ENCODE measurements at places on chromosomes 6 and 20.

DNA sequence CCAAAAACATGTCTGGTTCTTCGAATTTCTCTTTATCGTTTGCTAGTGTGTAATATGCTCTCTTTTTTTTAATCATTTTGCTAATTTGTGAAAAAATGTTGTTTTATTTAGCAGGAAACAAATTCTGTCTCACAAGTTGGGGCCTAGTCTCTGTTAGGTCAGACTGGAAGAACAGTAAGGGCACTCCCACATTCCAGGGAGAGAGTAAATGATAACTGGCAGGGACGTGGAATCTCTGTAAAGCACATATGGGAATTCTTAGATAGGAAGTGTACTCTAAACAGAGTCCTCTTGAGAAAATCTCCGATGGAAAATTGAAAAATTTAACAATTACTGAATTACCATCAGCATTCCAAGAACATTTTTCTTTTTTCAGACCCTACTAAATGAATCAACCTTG is 16.4 kb upstream of the CCDC28A start:
- no peak for DNase-seq

GRCh38 chr6:12288914-12289313 is 1.2 kb upstream of the EDN1 start:
- no peak for DNase-seq

DNA sequence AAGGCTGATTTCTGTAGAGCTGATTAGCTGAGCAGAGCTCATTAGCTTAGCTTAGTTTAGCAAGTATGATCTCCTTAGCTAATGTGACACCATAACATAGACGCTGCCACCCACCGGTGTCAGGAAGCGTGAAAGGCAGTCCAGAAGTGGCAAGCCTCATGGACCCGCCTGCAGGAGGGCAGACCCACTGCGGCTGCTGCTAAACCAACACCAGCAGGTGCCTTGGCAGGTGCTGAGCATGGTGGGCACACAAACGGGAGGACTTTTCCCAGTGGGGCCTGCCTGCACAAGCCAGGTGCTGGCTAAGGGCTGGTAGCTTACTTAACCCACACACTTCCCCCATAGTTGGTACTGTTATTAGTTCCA is 22.7 kb downstream of the ZDHHC14 start:
- no peak for DNase-seq

DNA sequence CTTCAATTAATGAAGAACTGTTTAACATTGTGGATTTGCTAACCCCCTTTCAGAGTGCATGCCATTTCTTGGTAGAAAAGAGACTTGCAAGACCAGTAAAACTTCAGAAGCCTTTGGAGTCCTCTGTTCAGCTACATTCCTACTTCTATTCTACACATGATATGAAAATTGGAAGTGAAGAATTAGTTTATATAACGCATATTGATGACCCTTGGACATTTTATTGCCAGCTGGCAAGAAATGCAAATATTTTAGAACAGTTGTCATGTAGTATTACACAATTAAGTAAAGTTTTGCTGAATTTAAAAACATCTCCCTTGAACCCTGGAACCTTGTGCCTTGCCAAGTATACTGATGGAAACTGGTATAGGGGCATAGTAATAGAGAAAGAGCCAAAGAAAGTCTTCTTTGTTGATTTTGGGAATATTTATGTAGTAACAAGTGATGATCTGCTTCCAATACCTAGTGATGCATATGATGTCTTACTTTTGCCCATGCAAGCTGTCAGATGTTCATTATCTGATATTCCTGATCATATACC is 3.3 kb downstream of the TDRD6 start:
- DNase-seq = no peak

GRCh38 chr20:47768016-47768824 is 17.1 kb downstream of the SULF2 start:
- no peak for DNase-seq

- DNase-seq = no peak
These were observed 12.6 kb downstream of the MCM3 start for GRCh38 chr6:52271852-52272460.

GRCh38 chr6:31567531-31568370 is 4.3 kb upstream of the LTA start:
- no peak for DNase-seq

GRCh38 chr6:37693546-37694250 is 4.0 kb downstream of the MDGA1 start:
- DNase-seq = no peak

GRCh38 chr6:36984581-36985416 is 1.2 kb downstream of the MTCH1 start:
- no peak for DNase-seq

DNA sequence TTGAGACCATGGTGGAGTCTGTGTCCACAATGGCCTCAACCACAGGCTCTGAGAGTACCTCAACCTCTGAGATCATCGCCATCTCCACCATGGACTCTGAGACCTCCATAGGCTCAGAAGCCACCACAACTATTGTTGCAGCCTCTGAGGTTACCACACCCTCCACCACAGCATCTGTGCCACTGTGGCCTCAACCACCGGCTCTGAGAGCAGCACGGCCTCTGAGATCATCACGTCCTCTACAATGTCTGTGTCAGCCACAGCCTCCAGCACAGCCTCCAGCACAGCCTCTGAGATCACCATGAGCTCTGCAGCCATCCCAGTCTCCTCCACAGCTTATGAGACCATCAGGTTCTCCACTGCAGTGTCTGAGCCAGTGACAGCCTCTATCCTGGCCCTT is 19.4 kb upstream of the MUC21 start:
- no peak for DNase-seq

DNA sequence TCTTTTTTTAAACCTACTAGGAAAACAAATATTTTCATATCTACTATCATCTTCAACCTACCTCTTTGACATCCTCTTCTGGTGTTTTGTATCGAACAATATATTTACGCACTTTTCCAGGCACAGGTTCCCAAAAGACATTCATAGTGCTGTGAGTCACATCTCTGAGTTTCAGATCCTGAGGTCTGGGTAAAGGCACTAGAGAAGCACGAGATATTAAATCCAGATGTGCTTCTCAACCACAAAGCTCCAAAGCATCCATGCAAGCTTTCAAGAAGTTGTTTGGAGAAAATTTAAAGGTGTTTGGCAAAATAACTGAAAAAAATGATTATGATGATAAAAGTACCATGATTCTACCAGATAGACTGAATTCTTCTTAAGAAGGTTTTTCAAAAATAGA is 62.7 kb downstream of the COL12A1 start:
- DNase-seq = no peak

GRCh38 chr20:23268792-23269354 is 81.7 kb upstream of the NXT1 start:
- no peak for DNase-seq

GRCh38 chr20:33434434-33434833 is 9.1 kb downstream of the SNTA1 start:
- DNase-seq = no peak

DNA sequence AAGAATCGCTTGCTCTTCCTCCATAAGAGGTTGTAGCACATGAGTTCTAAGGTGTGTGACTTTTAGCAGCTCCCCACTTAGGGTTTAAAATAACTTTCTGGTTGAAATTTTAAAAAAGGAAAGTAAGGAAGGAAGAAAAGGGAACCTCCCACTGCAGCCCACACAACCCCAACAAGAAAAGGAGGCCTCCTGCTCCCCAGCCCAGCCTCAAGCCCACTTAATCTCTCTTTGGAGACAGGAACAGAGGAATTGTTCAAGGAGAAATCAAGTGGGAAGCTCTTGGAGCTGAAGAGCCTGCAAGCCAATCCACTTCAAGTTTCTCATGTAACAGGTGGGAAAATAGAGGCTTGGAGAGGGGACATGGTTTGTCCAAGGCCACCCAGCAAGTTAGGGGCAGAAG is 39.1 kb upstream of the PREX1 start:
- DNase-seq = no peak

DNA sequence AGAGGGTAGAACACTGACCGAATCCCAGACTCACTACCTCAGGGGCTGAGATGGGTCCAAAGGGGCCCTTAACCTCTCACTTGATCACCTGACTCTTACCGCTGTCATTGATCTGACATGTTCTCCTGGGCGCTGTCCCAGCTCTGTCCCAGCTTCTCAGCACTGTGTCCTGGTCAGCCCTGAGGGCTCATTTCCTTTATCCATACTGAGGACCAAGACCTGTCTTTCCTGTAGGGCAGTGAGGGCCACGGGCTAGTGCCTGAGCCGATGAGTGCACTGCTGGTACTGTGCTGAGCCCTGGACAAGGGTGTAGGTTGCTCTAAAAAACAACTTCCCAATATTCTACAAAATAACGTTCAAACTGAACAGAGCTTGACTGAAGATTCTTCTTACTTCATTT is 131.5 kb downstream of the MTHFD1L start:
- no peak for DNase-seq

DNA sequence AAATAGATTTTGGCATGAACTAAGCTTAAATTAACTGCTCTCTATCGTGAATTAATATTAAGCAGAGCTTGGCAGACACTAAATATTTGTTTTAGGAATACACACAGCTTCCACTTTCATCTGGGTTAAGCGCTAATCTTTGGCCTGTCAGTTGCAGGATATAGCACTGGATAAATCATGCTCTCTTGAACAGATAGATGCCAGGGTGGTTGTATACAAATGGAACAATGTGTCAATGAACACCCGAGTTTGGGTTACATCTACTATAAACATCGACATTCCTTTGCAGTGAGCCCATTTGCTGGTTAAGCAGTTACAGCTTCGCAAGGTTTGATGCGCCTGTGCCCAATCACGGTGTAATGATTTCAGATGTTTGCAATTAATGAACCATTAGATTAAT is 338.2 kb upstream of the ZFP64 start:
- DNase-seq = no peak

DNA sequence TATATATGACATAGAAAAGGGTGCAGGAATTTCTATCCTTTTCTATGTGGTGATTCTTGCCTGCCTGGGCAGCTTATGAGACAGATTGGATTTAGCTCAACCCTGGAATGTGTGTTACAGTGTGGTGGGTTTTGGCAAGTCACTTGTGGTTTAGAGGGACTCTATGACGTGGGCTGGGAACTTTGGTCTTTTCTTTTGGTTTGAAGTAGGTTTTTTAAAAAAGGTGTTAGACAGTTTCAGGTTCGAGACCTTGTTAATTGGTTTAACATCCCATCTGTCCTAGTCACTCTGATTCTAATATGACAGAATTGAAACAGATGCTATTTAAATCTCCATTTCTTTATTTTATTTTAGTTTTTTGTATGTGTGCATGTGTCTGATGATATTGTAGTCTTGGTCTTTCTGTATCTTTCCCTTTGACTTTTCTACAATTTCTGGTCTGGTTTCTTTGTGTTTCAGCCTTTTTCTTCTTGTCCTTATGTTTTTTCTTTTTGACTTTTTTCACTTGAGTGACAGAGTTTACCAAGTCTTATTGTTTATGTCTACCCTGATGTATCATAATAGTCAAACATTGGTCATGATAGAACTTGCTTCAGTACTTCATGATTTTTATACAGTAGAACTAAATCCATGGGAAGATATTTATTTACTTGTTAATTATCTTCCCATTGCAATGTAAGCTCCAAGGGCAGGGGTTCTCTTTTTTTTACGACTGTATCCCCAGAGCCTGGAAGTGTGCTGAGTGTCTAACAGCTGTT is 174.3 kb downstream of the CDKAL1 start:
- no peak for DNase-seq

DNA sequence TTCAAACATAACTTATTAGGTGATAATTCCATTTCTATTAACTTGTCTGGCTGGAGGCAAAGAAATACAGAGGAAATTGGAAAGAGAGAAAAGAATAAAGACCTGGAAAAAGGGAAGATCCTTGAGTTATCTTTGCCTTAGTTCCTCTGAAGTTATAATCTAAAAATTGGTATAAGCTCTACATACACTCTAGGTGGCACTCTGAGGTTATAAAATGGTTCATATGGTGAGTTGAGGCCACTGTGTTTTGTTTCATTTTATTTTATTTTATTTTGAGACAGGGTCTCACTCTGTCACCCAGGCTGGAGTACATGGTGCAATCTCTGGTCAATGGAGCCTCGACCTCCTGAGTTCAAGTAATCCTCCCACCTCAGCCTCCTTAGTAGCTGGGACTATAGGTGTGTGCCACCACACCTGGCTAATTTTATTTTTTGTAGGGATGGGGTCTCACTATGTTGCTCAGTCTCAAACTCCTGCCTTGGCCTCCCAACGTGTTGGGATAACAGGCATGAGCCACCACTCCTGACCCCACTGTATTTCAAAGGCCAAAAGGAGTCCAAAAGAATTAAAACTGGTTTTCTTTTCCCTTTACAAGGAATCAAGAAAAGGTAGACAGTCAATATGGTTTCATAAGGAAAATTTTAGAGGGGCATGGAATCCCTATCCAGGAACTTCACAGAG is 19.4 kb downstream of the GPX6 start:
- DNase-seq = no peak

DNA sequence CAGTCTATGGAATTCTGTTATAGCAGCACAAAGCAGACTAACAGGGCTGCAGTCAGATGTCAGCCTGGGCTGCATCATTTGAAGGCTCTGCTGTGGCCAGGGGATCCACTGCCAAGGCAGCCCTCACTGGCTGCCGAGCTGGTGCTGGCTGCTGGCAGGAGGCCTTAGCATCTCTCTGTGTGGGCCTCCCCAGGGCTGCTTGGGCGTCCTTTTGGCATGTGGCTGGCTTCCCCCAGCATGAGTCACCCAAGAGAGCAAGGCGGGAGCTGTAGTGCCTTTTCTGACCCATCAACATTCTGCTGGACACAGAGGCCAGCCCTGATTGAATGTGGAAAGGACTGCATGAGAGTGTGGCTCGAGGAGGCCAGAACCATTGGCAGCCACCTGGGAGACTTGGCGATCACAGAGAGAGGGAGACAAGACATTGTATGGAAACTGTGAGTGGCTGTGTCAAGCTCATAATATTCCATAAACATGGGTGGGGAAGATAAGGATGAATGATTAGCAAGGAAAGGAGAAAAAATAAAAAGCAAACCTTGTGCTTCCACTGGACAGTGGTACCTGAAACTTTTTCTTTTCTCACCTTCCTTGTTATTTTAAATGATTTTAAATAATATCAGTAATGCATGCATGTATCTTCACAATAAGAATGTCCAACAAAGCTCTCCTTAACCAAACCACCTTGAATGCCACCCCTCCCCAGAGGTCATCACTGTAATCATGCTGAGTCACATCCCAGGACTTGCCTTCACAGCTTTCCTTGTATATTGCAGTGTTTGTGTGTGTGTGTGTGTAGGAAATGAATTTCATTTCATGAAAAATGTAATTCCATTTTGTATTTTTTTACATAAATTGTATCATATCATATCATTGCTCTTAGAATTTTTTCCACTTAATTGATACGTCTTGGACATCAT is 55.0 kb upstream of the VSX1 start:
- no peak for DNase-seq

- DNase-seq = no peak
These were observed 21.0 kb downstream of the COL11A2 start for GRCh38 chr6:33171016-33171879.

DNA sequence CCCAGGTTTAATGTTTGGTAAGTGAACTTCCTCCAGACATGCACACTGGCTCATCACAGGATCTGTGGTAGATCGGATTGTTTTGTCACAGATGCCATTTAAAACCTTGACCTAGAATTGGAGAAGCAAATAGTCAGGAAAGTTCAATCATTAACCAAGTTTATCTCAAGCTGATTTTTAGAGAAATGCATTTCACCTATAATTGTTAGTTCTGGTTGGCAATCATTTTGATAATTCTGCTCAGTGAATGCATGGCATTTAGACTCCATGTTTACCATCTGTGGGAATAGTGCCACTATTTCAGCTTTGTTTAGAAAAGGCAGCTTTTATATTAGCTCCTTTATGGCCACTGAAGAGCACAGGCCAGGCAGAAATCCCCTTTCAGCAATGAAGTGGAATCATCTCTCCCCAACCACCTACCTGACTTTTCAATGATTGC is 73.9 kb upstream of the IPCEF1 start:
- DNase-seq = no peak

GRCh38 chr6:1396952-1397868 is 7.8 kb downstream of the FOXF2 start:
- peak; percentile 42 for DNase-seq

GRCh38 chr6:56521976-56522375 is 120.7 kb downstream of the DST start:
- DNase-seq = no peak

All from activated T-helper 1 cell treated with anti-CD3 and anti-CD28 coated beads, Interleukin-2, amount 50 U/mL, for 16 hours (primary cell).